ENCODE measurements at places on chromosomes 11 and 22.

- DNase-seq: no peak
These were observed 1.2 kb downstream of the DPAGT1 start for GRCh38 chr11:119100246-119100970.

DNA sequence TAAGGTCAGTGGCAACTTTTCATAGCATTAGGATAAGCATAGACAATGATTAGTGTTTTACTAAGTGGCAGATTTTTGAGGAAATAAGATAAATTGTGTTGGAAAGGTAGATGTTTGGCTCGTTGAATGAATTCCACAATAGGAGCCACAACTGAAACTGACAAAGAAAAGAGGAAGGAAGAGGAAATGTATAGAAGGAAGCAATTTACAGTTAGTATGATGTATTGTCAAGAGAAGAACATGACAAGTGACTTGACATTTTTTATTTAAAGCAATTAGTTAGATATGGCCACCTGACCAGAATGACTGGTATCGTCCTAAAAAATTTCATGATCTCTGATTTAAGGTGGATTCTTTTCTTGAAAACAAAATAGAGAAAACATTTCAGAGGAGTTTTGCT is 3.1 kb upstream of the RAG2 start:
- no peak for DNase-seq

DNA sequence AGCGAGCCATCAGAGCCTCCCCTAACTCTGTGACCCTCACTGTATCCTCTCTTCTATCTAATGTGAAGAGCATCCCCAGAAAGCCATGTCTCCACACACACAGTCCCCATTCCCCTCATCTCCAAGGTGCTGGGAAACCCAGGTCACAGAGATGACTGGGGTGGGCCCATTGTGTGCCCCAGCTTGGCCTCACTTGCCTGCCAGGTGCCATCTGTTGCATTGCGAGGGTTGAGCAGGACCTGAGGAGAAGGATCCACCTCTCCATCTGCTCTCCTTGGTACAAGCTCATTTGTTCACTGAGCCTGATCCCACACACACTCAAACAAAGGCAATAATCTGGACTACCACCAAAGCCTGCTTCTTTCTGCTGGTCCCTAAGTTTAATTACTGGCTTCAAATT is 118.8 kb downstream of the SPATA19 start:
- no peak for DNase-seq

DNA sequence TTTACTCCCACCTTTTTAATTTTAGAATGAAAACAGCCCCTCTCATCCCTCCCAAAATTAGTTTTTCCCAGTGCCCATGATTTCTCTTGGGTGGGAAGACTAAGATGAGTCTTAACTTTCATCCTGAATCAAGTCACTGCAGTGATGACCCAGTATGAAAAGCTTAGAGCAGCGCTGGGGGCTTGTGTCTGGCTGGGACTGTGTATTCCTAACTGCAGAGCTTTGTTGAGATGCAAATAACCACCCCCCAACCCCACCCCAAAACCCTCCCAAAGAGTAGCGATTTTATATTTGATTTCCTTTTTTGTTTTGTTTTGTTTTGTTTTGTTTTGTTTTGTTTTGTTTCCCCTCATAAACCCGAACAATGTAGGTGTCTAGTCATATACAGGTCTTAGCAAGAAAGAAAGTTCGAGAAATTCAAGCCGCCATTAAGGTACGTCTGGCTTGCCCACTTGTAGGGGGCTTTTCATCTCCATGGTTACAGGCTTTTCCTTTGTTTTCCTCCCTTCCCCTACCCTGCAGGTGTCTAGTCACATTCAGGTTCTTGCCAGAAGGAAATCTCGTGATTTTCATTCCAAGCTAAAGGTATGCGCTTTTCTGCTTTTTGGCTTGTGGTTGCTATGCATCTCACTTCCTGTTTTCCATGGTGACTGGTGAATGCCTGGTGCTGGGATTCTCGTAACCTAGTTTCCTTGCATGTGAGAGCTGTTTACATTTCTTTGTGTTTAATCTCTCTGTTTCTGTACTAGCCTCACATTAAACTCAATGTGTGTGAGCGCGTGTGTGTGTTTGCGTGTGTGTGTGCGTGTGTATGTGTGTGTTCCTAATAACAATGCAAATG is 144.6 kb upstream of the RASSF10 start:
- DNase-seq: no peak

DNA sequence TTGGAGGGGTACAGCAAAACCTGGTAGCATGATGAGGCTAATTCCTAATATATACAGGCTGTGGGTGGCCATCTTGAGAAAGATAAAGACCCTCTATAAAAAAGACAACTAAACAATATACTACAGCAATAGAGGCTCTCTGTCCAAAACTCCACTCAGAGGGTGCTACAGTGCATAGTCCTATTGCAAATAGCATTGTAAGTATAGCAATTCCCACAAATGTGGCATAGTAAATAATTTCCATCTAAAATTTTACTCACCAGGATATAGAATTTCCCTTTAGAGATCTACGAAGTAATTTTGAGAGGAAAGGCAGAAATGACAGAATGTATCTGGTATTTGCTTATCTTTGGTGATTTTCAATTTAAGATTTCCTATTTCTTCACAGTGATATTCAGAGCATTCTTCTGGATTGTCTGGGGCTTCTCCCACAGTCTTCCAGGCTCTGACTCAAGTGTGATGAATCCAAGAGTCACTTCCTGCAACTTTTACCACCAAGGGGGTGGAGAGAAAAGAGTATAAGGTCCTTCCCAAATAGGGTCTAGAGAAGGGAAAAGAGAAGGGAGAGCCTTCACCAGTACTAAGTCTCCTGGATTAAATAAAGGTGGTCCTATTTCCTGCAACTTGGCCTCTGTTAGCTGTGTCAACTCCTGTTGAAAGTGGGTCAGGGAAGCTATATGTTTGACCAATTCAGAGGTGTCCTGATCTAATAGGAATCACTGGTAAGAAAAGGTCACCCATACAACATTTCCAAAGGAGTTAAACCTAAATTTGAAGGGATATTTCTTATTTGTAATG is 1054.7 kb upstream of the CNTN5 start:
- DNase-seq: no peak

DNA sequence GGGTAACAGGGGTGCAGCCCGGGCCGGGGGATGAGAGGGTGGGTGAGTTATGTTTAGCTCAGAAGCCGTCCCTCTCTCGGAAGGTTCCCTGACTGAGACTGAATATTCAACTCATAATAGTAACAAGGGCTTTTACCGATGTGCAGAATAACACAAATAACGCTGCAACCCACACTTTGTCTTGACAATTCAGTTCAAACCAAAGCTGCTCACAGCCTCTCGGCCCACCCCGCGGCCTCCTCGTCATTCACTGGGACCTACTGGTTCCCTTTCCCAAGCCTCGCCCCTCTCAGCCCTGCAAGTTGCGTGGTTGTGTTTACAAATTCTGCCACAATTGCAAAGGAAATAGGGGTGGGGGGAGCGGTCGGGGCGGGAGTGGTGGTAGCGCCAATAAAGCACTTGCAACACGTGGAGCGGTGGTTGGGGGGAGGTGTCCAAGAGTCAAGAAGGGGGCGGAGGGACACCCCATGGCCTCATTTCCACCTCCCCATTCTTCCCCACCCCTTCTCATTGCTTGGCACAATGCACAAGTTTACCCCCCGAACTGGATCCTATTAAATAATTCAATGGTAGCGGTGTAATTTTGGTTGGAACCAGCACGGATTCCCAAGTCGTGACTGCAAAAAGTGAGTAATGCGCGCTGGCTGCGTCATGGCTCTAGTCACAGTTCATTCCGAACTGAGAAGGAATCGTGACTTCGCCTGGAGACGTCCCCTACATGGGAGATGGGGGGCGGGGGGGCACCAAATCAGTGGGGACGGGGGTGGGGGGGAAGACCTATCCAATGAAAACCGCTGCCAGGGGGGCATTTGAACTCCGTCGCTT is 102.0 kb upstream of the HSD17B12 start:
- no peak for DNase-seq

DNA sequence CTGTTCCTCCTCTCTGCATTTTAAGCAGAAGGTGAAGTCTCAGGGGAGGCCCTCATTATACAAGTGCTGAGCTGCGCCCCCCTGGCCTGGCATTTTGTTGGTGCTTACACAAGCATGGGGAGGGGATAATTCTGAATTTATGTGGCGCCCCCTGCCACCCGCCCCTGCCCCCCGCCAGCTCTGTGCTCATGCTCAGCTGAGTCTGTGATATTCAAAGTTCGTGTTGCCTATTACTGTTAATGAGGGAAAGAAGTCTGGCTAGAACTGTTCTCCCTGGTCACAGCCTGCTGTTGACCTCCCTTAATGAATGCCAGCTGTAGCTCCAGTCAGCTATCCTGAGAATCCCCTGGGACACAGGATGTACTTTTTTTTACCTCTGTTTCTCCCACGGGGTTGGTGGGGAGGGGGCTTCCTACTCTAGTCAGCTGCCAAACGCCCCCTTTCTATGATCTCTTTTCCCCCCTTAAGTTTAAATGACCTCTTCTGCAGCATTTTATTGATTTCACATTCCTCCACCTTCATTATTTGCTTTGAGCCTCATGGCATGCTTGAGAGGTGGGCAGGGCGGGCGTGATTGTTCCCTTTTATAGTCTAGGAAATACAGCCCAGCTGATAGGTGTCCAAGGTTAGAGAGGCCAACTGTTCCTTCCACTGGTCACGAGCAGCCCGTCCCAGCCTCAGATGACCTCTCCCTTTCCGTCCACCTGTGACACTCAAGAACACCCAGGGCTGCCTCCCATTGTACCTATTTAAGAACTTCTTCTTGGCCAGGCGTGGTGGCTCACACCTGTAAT is 12.2 kb downstream of the USP2 start:
- no peak for DNase-seq

- DNase-seq: no peak
These were observed 5.1 kb downstream of the FZD4 start for GRCh38 chr11:86949995-86950660.

- DNase-seq: no peak
These were observed 9.9 kb downstream of the SLC43A3 start for GRCh38 chr11:57417056-57417455.

DNA sequence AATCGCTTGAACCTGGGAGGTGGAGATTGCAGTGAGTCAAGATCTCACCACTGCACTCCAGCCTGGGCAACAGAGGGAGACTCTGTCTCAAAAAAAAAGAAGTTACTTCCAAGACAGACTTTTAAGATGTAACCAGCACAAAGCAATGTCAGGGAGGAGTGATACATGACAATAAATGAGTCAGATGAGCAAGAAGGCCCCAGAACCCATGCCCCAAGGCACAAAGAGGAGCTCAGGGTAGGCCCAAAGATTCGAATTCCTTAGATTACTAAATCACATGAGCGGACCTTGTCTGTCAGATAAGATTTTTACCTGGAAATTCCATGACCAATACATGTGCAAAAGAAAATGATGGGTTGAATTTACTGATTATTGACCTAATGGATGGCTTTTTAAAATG is 10.5 kb upstream of the JHY start:
- DNase-seq: no peak

GRCh38 chr11:10414659-10415058 is 40.4 kb upstream of the AMPD3 start:
- no peak for DNase-seq

GRCh38 chr11:74646954-74647353 is 54.6 kb downstream of the POLD3 start:
- no peak for DNase-seq

DNA sequence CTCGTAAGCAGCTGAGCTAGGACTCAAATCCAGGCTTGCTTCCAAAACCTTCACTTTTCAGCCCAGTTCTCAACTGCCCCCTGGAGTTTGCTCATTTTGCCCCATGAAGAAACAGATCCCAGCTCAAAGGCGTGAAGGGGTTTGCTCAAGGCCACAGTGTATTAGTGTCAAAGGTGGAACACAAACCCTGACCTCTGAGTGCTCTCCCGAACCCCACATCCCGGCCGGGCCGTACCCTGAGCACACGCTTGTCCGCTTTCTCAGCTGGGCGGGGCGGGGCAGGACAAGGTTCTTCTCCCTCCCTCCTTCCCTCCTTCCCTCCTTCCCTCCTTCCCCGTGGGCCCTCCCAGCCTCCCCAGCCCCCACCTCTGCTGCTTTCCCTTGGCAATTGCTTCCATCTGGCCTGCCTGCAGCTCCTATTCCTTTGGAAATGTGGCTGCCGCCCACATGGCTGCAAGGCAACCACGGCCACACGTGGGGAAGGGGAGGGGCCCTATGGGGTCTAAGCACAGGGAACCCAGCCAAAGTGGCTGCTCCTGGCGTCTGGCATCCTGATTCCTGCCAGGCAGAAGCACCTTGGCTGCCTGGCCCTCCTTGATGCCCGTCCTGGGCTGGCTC is 4.1 kb downstream of the ST3GAL4 start:
- no peak for DNase-seq

DNA sequence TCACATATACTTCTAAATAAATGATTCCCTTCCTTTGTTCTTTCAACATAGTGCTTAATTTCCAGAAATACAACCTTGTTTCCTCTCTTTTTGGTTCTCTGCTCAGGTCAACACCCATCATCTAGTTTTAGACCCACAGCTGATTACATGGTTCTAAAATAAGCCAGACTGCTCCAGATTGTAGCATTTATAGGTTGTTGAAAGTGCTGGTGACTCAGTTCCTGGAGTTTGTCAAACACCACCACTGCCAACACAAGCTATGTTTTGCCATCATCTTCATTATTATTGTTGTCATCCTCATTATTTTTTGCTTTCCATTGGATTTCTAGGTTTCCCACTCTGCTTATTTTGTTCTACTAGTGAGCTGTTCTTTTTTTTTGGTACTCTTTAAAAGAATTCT is 22.3 kb upstream of the MMP20 start:
- DNase-seq: no peak

DNA sequence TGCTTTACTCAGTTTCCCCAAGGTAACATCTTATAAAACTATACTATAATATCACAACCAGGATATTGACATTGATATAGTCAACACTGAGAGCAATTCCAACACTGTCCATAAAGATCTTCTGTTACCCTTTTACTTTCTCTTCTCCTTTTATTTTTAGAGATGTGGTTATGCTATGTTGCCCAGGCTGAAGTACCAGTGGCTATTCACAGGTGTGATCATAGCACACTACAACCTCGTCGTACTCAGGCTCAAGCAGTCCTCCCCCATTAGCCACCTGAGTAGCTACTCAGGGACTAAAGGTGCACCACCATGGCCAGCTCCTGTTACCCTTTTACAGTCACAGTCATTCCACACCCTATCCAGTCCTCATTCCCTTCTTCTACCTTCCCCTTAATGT is 119.7 kb downstream of the CWF19L2 start:
- no peak for DNase-seq

GRCh38 chr22:28607795-28608194 is 71.8 kb downstream of the TTC28 start:
- no peak for DNase-seq

DNA sequence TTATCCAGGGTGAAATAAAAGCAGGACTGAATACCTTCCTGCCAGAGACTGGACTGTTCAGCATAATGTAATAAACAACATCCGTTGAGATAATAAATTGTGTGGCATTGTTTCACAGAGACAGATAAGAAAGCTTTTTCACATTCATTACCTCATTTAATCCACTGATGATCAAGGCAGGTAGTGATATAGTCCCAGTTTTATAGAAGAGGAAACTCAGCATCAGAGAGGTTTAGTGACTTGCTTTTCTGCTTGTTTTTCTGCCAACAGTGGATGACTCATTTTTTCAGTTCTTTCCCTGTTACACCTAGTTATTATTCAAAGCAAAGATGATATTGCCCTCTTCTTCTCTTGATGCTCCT is 4.0 kb downstream of the MYO18B start:
- DNase-seq: no peak

GRCh38 chr11:104410336-104410735 is 246.4 kb upstream of the PDGFD start:
- no peak for DNase-seq

GRCh38 chr22:19974268-19974861 is 32.7 kb upstream of the TXNRD2 start:
- no peak for DNase-seq

Measured in omental fat pad (tissue), 4 donors.